GM23338 (cell line): ENCODE measurements at places on chromosomes 16 and 17.

GRCh38 chr17:80080081-80080480 is 21.3 kb upstream of the GAA start:
- peak; percentile 34 for DNase-seq
- H3K27me3 ChIP-seq = no peaks in the 10 kb centered on the region
- H3K4me1 ChIP-seq = peaks cover 12% of the 10 kb centered on the region
- H3K4me3 ChIP-seq = no peak overlapping the region
- H3K36me3 ChIP-seq = no peaks in the 10 kb centered on the region
- no peak overlapping the region for H3K27ac ChIP-seq

GRCh38 chr16:14434860-14435259 is 195.2 kb downstream of the PARN start:
- no peaks in the 10 kb centered on the region for H3K27me3 ChIP-seq
- no peaks in the 10 kb centered on the region for H3K36me3 ChIP-seq
- DNase-seq = peak; percentile 55
- H3K4me3 ChIP-seq = no peak overlapping the region
- no peak overlapping the region for H3K27ac ChIP-seq

DNA sequence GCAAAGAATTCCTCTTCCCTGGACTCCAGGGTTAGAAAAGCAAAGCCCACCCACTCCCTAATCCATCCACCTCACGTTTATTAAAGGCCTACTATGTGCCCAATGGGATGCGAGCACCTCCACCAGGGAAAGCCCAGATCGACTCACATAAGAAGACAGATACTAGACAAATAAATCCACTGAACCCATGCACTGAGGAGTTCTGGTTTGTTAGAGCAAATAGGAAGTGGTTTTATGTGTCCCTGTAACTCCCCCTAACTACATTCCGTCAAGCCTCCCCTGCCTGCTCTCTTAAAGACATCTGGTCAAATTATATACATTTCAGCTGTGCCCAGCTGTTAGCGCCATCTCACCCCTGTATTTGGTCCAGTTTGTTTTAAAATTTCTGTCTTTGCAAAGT is 218.5 kb upstream of the RPL38 start:
- no peaks in the 10 kb centered on the region for H3K4me1 ChIP-seq
- H3K4me3 ChIP-seq = no peak overlapping the region
- no peak for DNase-seq

DNA sequence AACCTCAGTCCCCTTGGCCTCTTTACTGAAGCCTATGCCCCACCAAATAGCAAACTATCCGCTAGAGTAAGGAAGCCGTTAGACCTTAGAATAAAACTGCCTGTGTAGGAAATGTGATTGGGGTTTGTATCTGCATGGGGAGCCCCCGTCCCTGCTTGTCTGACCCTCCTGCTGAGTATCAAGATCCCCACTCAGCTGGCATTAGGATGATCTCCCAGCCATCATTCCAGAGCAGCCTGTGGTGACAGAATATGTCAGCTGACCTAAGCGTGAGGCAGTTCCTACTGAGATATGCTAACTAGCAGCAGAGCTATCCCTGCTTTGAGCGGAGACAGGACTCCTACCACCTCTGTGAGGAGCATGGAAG is 645 bp upstream of the GFOD2 start:
- peaks cover 16% of the 10 kb centered on the region for H3K4me1 ChIP-seq
- 0 out of 2 replicates have a peak overlapping the region, but pooled peaks have one; percentile 43 for H3K27ac ChIP-seq
- H3K27me3 ChIP-seq = no peaks in the 10 kb centered on the region

DNA sequence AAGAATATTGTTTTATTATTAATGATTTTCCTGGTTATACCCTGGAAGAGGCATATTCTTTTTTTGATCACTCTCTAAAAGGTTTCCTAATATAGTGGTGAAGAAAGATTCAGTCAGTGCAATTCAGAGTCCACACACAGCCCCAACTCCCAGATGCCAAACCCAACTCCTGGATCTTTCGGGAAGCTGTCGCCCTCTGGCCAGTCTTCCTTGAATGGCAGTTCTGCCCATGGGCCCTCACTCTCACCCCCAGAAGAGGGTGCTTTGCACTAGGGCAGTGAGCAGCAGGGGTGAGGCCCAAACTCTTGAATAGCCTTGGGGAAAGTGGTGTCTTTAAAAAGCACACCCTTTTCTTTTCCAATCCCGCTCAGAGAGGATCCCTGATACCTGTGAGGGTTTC is 11.0 kb downstream of the KRT32 start:
- H3K4me3 ChIP-seq = no peak overlapping the region
- H3K27me3 ChIP-seq = no peaks in the 10 kb centered on the region
- H3K36me3 ChIP-seq = no peaks in the 10 kb centered on the region; the same call in 1 of the 2 replicates

DNA sequence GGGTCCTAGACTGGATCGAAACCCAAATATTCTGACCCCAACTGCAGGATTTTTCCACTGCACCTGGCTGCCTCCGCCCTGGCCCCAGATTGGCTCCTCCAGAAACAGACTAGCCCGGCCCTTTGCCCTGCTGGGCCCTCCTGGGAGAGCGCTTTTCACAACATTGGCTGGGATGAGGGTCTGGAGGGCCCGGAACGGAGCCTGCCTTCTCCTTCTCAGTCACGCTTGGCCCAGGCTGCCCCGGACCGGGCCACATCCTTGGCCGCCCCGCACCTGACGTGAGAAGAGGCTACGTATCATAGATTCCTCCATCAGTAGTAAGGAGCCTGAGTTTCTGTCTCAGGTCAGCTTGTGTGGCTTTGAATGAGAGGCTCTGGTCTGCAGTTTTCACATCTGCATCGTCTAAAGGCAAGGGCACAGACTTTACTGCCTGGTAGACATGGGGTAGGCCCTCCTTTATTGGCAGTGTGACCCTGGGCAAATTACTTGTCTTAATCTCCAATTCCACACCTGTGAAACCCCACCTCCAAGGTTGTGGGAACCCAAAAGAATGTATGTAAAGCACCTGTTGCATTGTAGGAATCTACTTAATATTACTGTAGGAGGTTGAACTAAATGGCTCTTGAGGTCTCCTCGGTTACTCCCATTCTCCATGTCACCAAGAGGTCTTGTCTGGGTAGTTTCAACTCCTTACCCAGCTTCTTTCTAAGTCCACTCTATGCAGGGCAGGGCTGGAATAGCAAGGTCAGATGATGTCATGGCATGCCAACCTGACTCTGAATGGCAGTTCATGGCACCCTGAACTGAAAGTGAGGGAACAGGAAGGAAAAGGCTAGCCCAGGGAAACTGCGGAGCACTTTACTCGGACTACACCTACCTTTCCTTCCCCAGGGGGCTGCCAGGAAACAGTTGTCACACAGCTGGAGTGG is 661 bp downstream of the LRRC3C start:
- no peaks in the 10 kb centered on the region for H3K36me3 ChIP-seq
- DNase-seq = peak; percentile 88
- H3K4me3 ChIP-seq = peak overlapping the region; percentile 97
- peak overlapping the region; percentile 93 for H3K27ac ChIP-seq
- peaks cover 15% of the 10 kb centered on the region for H3K4me1 ChIP-seq

DNA sequence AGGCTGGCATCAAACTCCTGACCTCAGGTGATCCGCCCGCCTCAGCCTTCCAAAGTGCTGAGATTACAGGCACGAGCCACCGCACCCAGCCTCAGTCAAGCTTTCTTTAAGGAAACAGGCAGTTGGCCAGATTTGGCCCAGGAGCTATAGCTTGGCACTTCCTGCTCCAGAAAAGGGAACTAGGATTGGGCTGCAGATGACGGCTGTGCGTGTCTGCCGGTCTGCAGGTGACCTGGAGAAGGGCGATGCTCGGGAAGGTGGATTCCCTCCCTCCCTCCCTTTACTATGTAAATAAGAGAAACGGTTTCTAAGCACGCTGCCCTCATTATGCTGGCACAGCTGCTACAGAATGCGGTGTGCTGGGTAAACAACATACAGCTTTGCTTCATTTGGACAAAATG is 215.9 kb downstream of the RPTOR start:
- no peaks in the 10 kb centered on the region for H3K36me3 ChIP-seq
- H3K4me1 ChIP-seq = no peaks in the 10 kb centered on the region
- no peak overlapping the region for H3K4me3 ChIP-seq

GRCh38 chr17:72922219-72922618 is 170.3 kb downstream of the SLC39A11 start:
- DNase-seq = no peak
- H3K27ac ChIP-seq = no peak overlapping the region
- no peaks in the 10 kb centered on the region for H3K36me3 ChIP-seq
- no peak overlapping the region for H3K4me3 ChIP-seq
- no peaks in the 10 kb centered on the region for H3K27me3 ChIP-seq

DNA sequence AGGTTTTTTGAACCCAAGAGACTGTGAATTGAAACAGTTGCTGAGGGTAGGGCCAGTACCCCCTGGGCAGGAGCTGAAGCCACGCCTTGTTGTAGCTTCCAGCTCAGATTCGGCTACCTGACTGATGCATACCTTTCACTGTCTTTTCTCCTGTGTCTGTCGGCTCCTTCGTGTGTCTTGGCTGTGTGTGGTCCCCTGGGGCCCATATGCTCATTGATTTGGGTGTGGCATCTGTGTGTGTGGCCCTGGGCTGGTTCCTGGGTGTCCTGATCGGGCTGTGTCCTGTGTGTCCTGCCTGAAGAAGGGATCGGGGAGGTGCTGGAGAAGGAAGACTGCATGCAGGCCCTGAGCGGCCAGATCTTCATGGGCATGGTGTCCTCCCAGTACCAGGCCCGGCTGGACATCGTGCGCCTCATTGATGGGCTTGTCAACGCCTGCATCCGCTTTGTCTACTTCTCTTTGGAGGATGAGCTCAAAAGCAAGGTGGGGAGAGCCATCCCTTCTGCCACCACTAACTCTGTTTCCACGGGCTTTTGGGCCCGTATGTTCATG is 20.9 kb downstream of the CASKIN2 start:
- no peak overlapping the region for H3K27ac ChIP-seq
- H3K36me3 ChIP-seq = no peaks in the 10 kb centered on the region
- H3K4me3 ChIP-seq = no peak overlapping the region
- H3K4me1 ChIP-seq = no peaks in the 10 kb centered on the region

DNA sequence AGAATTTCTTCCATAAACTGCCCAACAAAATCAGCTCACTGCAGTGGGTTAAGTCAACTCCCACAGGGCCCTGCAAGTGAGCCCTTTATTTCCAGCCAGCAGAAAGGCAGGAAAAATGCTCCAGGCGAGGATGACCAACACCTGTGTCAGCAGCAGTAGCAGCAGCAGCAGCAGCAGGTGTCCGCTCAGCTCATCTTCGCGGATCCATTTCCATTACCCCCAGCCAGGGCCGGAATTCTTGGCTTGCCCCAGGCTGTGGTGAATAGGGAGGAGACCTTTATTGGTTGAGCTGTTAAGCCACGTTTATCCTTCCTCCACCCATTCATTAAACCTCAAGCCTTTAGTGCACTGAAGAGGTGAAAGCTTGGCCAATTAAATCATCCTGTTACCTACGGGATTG is 46.2 kb downstream of the MARCHF10 start:
- DNase-seq = peak; percentile 80
- H3K27me3 ChIP-seq = no peaks in the 10 kb centered on the region
- no peak overlapping the region for H3K4me3 ChIP-seq
- no peak overlapping the region for H3K27ac ChIP-seq
- peaks cover 17% of the 10 kb centered on the region for H3K4me1 ChIP-seq

DNA sequence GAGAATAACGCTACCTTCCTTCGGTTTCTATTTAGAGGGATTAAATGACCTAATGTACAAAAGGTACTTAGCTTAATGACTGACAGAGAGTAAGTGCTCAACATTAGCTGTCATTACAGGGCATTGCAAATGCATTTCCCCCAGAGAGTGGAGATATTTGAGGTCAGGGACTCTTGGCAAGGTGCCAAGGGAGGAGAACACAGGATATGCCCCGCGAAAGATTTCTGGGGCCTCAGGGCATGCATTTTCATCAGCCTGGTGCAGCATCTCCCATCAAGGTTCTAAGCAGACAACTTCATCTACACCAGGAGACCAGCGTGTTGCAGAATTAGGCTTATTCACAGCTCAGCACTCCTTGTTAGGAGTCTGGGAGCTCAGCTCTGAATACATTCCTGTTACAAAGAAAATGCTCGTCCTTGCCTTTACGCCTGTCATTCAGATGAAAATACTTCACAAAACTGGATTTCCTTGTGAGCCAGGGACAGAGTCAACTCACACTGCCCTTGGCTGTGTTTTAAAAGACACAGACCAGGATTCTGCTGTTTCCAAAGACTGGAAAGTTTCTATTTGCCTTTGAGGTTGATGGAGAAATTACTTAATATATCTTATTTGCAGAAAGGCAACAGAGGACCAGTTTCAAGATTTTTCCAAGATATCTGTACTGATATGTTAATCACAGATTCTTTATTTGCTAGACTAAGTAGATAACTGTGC is 108.2 kb downstream of the VAT1L start:
- no peaks in the 10 kb centered on the region for H3K36me3 ChIP-seq
- H3K4me1 ChIP-seq = peaks cover 12% of the 10 kb centered on the region

- H3K27me3 ChIP-seq = no peaks in the 10 kb centered on the region
- no peak overlapping the region for H3K4me3 ChIP-seq
- no peaks in the 10 kb centered on the region for H3K4me1 ChIP-seq
- H3K36me3 ChIP-seq = no peaks in the 10 kb centered on the region; the same call in 1 of the 2 replicates
- H3K27ac ChIP-seq = no peak overlapping the region
Measured at GRCh38 chr16:25925421-25925820, 233.7 kb downstream of the HS3ST4 start.

DNA sequence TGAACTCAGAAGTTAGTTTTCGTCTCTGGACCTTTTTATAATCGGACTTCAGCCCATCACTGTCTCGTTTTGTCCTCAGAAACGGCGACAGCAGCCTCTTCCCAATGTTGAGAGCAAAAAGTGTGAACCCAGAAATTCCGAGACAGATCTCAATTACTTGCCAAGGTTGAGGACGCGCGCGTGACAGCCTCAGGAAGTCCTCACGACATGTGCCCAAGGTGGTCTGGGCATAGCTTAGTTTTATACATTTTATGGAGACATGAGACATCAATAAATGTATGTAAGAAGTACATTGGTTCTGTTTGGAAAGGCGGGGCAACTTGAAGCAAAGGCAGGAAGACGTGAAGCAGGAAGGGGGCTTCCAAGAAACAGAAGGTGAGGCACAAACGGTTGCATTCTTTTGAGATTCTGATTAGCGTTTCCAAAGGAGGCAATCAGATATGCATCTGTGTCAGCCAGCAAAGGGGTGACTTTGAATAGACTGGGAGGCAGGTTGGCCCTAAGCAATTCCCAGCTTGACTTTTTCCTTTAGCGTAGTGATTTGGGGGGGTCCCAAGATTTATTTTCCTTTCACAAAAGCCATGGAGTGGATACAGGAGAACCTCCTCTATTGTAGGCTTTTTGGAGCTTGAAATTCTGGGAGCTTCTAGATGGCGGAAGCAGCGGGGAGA is 583 bp upstream of the ZNF747 start:
- DNase-seq = peak; percentile 76
- H3K36me3 ChIP-seq = no peaks in the 10 kb centered on the region
- H3K4me1 ChIP-seq = peaks cover 16% of the 10 kb centered on the region
- peak overlapping the region; percentile 67 for H3K4me3 ChIP-seq

DNA sequence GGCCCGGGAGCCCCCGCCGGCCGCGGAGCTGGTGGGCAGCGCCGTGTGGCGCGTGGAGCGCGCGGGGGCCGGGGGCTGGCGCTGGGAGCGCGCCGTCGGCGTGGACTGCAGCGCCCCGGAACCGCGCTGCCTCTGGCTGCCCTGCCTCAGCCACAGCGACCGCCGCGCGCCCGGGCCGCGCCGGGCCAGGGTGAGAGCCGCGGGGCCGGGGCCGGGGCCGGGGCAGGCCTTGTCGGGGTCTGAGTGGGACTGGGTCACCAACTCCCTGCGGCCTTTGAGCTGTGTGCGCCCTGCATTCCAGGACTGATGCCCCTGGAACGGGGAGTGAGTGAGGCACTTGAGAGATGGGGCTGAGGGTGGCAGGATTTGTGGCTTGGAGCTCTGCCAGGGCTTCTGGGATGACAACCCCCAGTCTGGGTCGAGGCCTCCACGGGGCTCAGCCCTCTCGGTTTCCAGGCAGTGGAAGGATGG is 25.7 kb downstream of the ARHGAP23 start:
- H3K27ac ChIP-seq = peak overlapping the region; percentile 83; the same call in 1 of the 2 replicates
- no peak for DNase-seq
- peak overlapping the region; percentile 69 for H3K4me3 ChIP-seq
- peaks cover 3% of the 10 kb centered on the region; the same call in 1 of the 2 replicates for H3K36me3 ChIP-seq
